Pancreas (tissue), 10 donors: ENCODE measurements at places on chromosomes 3 and 15. TPM values are rescaled to one million over a fixed set of nuclear protein-coding genes. Genes with fewer than 3 reads are reported as not detected.

Gene GPR62
- total RNA-seq, result 0.09 TPM

Gene DUSP7
- 4.9 TPM for total RNA-seq

Gene SNTN
- not detected for total RNA-seq

Gene CCR5
- 0.90 TPM for total RNA-seq

Gene ARHGEF26
- total RNA-seq, result 2.8 TPM

Gene ABHD17C
- 6.2 TPM for total RNA-seq

Gene GUCA1C
- 19.8 TPM for total RNA-seq

Gene DAZL
- total RNA-seq, result not detected

Gene IGF2BP2
- total RNA-seq, result 6.3 TPM

Gene NAALADL2
- total RNA-seq, result 9.2 TPM

Gene ZNF860
- total RNA-seq, result 0.24 TPM

Gene TMEM44
- 2.4 TPM for total RNA-seq

Gene CA12
- 49.6 TPM for total RNA-seq

Gene AHSG
- 1.8 TPM for total RNA-seq

Gene ITGB5
- total RNA-seq, result 25.9 TPM

Gene PFKFB4
- 7.4 TPM for total RNA-seq

Gene DNAJB8
- total RNA-seq, result not detected

Gene CEP19
- total RNA-seq, result 0.75 TPM

Gene CDV3
- 81.1 TPM for total RNA-seq

Gene MESP2
- 0.46 TPM for total RNA-seq

Gene KIF15
- total RNA-seq, result 0.09 TPM

Gene TLR9
- total RNA-seq, result 0.47 TPM

Gene UNC13C
- total RNA-seq, result 0.09 TPM

Gene SERPINI2
- 376 TPM for total RNA-seq

Gene SPG21
- 28.6 TPM for total RNA-seq

Gene XXYLT1
- 1.8 TPM for total RNA-seq

Gene CCR9
- total RNA-seq, result not detected

Gene ANKRD63
- not detected for total RNA-seq

Gene GNAT1
- not detected for total RNA-seq

Gene BHLHE40
- total RNA-seq, result 51.7 TPM

Gene CPNE9
- total RNA-seq, result not detected

Gene MKRN3
- not detected for total RNA-seq

Gene RAB7A
- 55.4 TPM for total RNA-seq

Gene NPTN
- total RNA-seq, result 40.7 TPM
